SK-N-SH (cell line): ENCODE measurements at places on chromosomes 16 and 17.

DNA sequence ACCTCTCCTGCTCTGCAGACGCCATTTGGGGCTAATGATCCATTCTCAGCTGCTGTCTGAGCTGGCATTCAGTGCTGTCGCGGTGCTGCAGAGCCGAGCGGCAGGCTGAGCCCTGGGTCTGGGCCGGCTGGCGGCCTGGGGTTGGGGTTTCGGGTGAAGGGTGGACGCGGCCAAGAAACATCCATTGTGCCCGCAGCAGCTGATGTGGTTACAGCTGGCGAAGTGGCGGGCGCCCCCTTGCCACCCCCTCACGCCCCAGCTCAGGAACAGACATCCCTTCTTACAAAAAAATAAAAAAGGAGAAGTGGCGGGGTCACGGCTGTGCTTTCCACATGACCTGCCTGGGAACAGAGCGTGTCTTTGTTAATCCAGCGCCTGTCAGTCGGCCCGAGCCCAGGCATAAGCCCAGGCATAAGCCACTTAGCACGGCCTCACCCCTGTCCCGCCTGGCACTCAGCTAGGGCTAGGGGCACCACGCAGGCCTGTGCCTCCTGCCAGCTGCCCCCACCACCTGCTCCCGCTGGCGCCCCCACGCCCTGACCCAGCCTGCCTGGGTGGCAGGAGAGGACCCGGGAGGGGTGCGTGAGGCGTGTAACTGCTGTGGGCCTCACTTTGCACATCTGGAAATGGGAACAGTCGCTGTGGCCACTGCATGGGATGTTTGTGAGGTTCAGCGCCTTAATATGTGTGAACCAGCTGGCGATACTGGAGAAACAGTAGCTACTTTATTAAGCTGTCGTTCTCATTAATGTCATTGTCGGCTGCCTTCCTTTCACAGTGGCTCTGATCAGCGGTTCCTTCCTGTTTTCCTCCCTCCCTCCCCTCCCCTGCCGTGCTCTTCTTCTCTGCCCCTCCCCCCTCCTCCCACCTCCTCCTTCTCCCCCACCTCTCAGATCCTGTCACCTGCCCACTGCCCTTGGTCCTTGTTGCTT lies 197.7 kb upstream of the CIBAR2 start:
- DNase-seq = peak; percentile 68

GRCh38 chr17:75610103-75610984 lies 22.7 kb downstream of the MYO15B start:
- no peak for DNase-seq

DNA sequence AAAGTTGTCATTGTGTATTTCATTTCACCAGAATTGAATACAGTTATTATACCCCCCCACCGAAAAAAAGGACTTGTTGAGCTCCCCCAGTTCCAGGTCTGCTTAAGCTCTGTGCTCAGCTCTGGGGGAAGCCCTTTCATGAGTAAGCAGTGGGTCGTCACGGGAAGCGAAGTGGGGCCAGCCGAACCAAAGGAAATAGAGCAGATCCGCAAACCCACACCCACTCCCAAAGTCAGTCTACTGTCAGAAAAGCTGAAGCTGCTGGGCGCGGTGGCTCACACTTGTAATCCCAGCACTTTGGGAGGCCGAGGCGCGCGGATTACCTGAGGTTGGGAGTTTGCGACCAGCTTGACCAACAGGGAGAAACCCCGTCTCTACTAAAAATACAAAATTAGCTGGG lies 50.1 kb downstream of the PECAM1 start:
- no peak for DNase-seq

DNA sequence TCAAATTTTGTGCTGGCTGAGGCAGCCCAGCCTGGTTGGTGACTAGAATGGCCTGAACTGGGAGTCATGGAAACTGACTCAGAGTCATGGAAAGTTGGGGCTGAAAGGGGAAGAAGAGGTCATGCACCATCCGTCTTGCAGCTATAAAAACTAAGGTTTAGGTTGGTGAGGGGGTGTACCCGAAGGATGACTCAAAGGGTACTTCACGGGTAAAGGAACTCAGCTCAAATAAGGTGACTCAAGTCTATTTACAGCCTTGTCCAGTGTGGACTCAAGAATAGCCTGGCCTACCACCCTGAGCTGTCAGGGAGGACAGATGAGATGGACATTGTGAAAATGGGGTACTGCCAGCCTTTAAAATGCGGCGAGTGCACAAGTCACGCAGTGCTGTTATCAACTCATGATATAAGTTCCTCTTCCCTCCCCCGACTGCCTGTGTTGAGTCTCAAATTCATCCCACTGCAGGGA lies 18.6 kb downstream of the CD300LB start:
- DNase-seq = no peak

- no peak for DNase-seq
Observed at GRCh38 chr16:86515777-86516622, 5.7 kb downstream of the FOXF1 start.

GRCh38 chr16:86071611-86072240 lies 172.8 kb downstream of the IRF8 start:
- DNase-seq = no peak

DNA sequence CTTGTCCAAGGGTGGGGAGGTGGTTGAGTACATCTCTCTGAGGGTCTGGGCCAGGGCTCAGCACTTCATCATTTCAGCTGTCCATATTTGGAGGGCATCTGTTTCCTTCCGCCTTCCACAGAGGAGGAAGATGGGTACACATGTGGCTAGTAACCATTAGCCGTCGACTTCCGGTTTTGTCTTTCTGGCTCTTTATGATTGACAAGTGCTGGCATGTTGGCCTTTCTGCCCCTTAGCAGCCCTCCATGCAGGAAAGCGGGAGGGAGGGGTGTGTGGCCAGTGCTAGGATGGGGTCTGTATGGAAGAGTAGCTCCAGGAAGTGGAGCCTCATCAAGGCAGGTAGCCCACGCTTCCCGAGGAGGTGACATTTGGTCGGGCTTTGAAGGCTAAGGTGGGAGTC lies 69.6 kb downstream of the RAI1 start:
- no peak for DNase-seq

DNA sequence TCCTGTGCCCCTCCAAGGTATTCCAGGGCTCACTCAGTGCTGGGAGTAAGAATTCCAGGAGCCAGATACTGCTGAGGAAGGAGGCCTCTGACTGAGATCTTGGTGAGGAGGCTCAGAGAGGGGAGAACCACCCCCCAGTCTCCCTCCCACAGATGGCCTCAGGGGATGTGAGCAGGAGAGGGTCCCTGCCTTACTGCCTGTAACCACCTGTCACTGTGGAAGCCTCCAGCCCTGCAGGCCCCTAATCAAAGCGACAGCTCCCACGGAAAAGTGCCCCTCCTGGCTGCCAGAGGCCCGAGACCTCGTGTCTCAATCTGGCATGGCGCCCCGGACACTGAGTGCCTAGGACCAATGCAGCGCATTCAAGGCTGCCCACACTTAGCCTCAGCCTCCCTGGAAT lies 7.7 kb upstream of the C17orf113 start:
- no peak for DNase-seq

- DNase-seq = no peak
Observed at GRCh38 chr17:57257895-57258851, 1.9 kb downstream of the MSI2 start.

GRCh38 chr17:74631468-74632450 lies 8.2 kb upstream of the CD300E start:
- DNase-seq = peak; percentile 80

DNA sequence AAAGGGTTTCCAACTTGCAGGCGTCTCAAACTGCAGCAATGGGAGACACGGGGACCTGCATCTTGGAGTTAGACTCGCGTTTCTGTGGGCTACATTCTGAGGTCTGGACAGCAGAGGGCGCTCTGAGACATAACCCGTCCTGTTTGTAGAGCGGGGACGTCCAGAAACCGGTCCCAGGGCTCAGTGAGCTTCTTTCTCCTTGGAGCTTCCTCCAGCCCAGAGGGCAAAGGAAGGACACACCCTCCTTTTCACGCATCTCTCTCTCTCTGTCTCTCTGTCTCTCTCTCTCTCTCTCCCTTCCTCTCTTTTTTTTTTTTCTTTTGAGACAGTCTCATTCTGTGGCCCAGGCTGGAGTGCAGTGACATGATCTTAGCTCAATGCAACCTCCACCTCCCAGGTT lies 19.8 kb downstream of the COX4I1 start:
- peak; percentile 82 for DNase-seq
